HuH-7.5 (cell line): ENCODE measurements at places on chromosomes 7 and 10.

DNA sequence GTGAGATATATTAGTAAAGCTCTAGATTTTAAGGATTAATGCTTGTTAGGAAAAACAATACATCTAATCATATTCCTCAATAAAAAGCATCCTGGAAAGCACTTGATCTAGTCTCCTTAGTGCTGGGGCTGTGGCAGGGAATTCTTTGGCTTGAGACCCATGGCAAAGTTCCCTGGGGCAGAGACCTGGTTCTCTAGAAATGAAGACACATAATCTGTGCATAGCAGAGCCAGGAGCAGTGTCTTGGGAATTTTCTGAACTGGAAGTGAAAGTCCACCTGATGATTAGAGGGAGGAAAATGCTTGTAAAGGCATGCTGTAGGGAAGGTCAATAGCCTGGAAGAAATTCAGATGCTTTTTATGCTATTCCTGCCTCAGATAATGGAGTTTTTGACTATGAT is 247.4 kb downstream of the CDK14 start:
- DNase-seq = no peak

- no peak for DNase-seq
Measured at GRCh38 chr10:52474265-52474664, 160.2 kb downstream of the DKK1 start.

- no peak for DNase-seq
Measured at GRCh38 chr10:130371156-130371555, 235.0 kb downstream of the GLRX3 start.

DNA sequence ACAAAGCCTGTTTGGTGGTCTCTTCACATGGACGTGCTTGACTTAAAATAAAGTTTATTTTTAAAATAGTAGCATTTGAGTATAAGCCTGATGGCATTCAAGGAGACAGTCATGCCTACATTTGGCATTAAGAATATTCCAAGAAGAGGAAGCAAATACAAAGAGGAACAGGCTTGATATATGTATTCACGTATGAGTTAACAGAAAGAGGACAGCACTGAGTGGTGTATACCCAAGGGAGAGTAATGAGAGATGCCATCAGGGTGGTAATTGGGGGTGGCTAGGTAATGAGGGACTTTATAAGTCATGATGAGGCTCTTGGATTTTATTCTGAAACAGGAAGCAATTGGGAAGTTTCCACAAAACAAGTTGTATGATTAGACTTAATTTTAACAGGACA is 363.3 kb downstream of the SEMA3D start:
- no peak for DNase-seq

DNA sequence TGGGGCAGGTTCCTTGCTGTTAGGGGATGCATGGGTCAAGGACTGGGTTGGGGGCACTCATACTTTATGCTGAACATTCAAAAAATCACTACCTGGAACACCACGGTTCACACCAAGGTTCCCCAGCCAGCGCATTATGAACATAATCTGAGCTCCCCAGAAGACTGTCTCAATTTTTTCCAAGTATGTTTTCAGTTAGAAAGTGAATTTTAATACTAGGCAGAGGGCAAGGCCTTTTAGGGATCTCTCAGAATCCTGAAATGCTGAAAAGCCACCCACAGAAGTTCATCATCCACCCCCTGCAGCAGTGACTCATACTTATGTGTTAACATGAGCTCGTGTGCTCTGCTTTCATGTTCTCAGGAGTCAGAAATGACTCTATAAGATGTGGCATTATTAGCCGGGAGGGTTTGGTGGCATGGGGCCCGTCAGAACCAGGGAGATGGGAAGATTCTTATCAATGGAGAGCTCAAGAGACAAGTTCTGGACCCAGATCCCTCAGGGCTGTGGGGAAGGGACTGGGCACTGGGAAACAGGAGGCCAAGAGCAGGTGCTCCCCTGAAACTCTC is 185.2 kb upstream of the ITGB1 start:
- no peak for DNase-seq

GRCh38 chr7:128168667-128169210 is 72.3 kb upstream of the LEP start:
- DNase-seq = peak; percentile 79

DNA sequence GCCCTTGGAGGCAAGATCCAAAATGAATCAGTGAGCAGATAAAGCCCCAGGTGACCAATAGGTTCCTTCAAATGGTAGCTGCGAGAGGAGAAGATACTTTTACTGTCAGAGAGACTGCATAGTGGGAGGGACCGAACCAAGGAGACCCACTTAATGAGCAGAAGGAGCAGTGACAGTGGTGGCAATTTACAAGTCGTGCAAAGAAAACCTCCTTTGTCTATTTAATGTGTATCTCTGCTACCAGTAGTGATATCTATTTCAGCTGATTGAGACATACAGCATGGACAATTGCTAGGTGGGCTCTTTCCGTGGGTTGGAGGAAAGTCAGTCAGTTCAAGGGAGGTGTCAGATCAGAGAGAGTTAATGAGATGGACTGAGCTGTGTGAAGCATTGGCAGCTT is 480.4 kb downstream of the GATA3 start:
- no peak for DNase-seq

- no peak for DNase-seq
Measured at GRCh38 chr10:58178811-58179210, 88.9 kb downstream of the IPMK start.
